ENCODE measurements at places on chromosomes 3 and 15.

GRCh38 chr3:124272605-124273151 is 280.8 kb upstream of the ROPN1 start:
- no peak for DNase-seq

DNA sequence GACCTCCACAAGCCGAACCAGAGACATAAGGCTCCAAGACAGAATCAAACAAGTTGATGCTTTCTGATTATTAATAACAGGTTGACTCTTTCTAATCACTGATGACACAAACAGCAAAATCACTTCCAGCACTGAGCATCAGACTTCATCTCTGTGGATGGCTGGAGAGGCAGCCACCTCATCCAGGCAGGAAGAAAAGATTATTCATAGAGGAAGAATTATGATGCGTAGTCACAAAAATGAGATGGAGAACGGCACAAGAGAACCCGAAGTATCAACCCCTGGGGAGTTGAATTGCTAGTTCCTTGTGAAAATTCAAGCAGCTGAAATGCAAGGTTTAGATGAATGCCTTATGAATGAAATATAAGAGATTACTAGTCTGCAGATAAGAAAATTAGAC is 49.9 kb upstream of the LMCD1 start:
- DNase-seq, result no peak

DNA sequence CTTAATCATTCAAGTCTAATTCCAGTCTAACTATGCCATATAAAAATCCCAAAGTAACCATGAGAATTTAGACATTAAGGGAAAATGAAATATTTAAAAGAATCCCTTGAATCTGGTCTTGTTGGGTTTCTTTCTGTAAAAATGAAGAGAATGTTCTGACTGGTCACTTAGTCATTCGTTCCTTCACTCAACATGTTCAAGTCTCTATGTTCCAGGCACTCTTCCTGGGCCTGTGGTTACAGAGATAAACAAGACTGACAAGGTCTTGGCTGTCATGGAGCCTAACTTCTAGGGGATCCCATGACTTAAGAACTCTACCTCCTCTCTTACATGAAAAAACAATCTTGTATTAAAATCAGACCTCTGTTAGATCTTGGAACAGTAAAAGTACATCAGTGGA is 638.6 kb upstream of the TBL1XR1 start:
- DNase-seq, result no peak

DNA sequence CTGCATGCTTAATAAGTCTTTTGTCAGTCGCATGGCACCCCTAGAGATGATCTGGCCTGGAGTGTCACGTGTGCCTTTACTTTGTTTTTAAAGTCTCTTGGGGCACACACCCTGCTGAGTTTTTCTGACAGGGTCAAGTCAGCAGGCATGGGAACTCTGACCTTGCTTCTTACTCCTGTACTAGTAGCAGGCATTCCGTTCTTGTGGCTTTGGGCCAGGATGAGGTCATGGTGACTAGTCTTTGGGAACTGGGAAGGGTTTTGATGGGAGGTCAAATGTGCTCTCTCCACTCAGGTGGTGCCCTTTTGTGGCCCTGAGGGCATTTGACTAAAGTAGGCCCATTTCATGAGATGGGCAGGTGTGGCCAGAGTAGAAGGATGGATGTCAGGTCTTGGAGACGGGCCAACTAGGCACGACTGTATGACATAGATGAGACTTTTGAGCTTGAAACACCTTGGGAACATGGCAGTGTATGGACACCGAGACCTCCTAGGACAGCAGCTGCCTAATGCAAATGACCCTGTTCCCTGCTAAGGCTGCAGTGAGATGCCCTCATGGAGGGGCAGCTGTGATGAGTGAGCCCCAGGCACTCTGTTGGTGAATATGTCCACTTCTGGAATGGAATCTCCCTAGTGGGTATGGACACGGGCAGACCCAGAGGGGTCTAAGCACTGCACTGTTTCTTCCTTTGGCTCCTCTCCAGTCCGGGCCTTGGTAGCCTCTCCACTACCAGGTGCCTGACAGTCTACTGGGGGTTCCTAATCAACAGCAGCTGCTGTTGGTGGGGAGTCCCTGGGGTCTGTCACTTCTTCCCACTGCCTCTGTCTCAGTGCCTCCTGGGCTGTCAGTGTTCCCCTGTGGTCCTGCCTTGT is 16.4 kb downstream of the SRPRB start:
- DNase-seq, result no peak

GRCh38 chr15:95298729-95299128 is 1031.8 kb upstream of the NR2F2 start:
- DNase-seq, result peak; percentile 1

DNA sequence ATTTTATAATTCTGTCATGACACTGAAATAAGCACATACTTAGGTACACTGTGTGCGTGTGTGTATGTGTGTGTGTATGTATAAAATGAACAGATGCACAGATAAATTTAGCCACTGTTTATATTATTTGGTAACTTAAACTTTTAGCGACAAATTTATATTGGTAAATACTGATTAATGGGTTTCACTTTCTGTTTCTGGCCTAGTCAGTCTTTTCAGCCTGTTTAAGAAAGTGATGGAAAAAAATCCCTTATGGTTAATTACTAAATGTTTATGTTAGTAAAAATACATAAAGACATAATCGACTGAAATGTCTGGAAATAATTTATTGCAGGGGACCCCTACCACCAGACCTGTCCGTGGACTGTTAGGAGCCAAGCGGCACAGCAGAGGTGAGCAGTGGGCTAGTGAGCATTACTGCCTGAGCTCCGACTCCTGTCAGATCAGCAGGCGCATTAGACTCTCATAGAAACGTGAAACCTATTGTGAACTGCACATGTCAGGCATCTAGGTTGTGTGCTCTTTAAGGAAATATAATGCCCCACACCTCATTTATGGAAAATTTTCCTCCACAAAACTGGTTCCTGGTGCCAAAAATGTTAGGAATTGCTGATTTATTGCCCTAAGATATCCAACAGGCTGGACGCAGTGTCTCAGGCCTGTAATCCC is 717.4 kb downstream of the SI start:
- no peak for DNase-seq

Data from CD4-positive, alpha-beta T cell treated with Interferon alpha-2 for 1 hour (primary cell).